T-helper 17 cell (primary cell): ENCODE measurements at places on chromosomes 2 and 18.

GRCh38 chr2:46180189-46180588 is 117.0 kb upstream of the EPAS1 start:
- H3K27ac ChIP-seq, result no peak overlapping the region
- H3K27me3 ChIP-seq, result no peaks in the 10 kb centered on the region
- peaks cover 14% of the 10 kb centered on the region for H3K4me1 ChIP-seq
- peaks cover 6% of the 10 kb centered on the region for H3K36me3 ChIP-seq

GRCh38 chr2:237966250-237966564 is 607 bp upstream of the UBE2F start:
- H3K36me3 ChIP-seq, result no peaks in the 10 kb centered on the region
- H3K4me3 ChIP-seq, result peak overlapping the region; percentile 91
- no peaks in the 10 kb centered on the region for H3K27me3 ChIP-seq
- DNase-seq, result no peak
- H3K4me1 ChIP-seq, result peaks cover 35% of the 10 kb centered on the region
- H3K27ac ChIP-seq, result peak overlapping the region; percentile 87

DNA sequence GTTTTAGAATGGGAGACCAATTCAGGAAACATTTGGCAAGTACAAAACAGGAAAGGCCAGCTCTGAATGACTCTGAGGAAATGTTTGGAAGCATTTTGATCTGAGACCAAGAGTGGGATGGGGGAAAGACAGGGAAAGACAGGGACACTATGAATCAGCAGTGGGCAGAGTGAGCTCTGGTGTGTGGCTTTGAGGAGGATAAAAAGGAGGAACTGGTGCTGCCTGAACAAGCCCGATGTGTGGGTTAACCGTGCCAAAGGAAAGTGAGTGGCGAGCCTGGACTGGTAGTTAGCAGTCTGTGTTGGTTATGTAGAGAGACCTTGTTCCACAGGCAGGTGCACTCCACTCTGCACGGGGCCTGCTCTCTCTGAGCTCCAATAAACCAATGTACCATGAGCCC is 5.3 kb downstream of the MFSD6 start:
- no peaks in the 10 kb centered on the region for H3K27me3 ChIP-seq
- peaks cover 8% of the 10 kb centered on the region for H3K36me3 ChIP-seq
- no peak for DNase-seq
- H3K4me3 ChIP-seq, result peak overlapping the region; percentile 21
- H3K4me1 ChIP-seq, result peaks cover 50% of the 10 kb centered on the region

- H3K27me3 ChIP-seq, result no peaks in the 10 kb centered on the region
- no peak overlapping the region for H3K4me3 ChIP-seq
- H3K27ac ChIP-seq, result no peak overlapping the region
- no peaks in the 10 kb centered on the region for H3K4me1 ChIP-seq
- H3K36me3 ChIP-seq, result no peaks in the 10 kb centered on the region
Observed at GRCh38 chr2:146370826-146371225, 1474.0 kb upstream of the ACVR2A start.

DNA sequence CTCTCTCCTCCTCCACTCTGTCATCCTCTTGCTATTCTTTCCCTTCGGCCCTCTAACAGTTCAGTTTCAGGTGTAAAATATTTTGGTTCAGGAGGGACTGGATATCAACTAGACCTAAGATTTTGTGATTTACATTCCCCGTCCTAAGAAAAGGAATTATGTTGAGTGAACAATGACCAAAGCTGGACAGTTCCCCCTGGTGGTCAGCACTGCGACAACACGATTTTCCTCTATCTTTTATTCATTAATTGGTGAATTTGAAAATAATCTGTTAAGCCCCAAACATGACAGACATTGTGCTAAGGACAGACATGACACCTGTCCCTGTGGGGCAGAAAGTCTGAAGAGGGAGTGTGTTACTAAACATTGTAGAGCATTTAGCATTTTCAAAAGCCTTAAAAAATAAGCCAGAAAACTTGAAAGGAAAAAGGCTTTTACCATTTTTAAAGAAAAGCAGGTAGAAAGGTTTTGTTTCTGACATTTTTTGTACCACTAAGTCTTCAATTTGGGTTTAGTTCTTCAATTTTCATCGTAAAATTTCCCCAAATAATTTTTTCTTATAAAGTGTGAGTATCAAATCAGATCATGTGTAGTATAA is 28.4 kb upstream of the GTF2A1L start:
- no peak overlapping the region for H3K4me3 ChIP-seq
- peak overlapping the region; percentile 87 for H3K27ac ChIP-seq
- H3K36me3 ChIP-seq, result no peaks in the 10 kb centered on the region
- peaks cover 6% of the 10 kb centered on the region for H3K4me1 ChIP-seq
- H3K27me3 ChIP-seq, result no peaks in the 10 kb centered on the region
- DNase-seq, result no peak

DNA sequence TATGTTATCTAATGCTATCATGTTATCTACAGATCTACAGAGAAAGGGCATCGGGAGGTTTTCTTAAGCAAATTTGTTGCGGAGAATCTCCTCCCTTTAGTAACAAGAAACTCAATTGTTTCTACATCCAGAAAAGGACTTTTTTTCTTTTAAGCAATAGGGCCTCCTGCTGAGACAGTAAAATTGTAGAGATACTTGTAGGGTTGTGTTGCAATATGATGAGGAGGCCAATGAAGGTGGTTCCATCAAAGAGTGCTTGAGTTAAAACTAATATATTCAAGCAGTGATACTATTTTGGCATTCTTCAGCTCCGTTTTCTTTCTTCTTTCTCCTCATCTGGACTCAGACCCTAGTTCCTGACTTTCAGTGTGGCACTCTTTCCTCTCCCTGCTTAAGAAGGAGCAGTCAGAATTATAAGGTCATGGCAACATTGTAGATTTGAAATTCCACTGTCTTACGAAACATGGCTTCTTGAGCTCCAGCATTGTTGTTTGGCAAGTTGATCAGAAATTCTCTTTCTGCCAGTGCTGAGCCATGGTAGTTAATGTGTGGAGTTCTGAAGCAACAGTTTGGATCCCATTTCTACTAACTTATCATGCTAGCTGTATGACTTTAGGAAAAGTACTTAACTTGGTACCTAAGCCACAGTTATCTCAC is 202.0 kb upstream of the SLC14A2 start:
- H3K27me3 ChIP-seq, result peaks cover 26% of the 10 kb centered on the region
- no peak overlapping the region for H3K27ac ChIP-seq

DNA sequence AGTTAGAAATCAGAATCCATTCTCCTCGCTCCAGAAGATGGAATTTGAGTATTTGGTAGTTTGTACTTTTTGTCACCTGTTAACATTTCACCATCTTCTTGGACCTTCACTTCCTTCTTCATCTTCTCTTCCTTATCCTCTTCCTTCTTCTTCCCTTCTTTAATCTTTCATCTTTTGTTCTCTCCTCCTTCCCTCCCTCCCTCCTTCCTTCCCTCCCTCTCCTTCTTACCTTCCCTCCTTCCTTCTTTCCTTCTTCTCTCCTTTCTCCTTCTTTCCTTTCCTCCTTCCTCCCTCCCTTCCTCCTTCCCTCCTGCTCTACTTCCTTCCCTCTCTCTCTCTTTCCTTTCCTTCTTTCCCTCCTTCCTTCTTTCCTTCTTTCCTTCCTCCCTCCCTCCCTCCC is 31.1 kb upstream of the LTBP1 start:
- no peaks in the 10 kb centered on the region for H3K4me1 ChIP-seq
- H3K36me3 ChIP-seq, result no peaks in the 10 kb centered on the region
- H3K27me3 ChIP-seq, result peaks cover 9% of the 10 kb centered on the region
- DNase-seq, result no peak

DNA sequence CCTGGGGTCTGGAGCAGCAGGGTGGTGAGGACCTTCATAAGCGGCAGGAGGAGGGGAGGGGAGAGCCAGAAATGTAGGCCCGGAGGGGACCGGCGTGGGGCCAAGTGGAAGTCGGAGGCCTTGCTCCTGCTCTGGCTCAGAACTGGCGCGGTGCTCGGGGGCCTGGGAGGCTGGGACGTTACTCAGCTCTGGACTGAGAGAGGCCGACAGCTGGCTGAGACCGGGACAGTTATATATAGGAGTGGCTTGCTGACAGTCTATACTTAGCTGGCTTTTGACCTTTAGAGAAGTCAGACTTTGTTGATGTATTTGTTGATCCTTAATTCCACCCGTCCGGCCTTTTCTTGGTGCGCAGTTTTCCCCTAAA is 15.7 kb downstream of the IGFBP5 start:
- no peak overlapping the region for H3K27ac ChIP-seq
- peaks cover 5% of the 10 kb centered on the region for H3K4me1 ChIP-seq
- no peak overlapping the region for H3K4me3 ChIP-seq
- no peaks in the 10 kb centered on the region for H3K36me3 ChIP-seq

- H3K27me3 ChIP-seq, result no peaks in the 10 kb centered on the region
- no peak overlapping the region for H3K4me3 ChIP-seq
- H3K4me1 ChIP-seq, result peaks cover 55% of the 10 kb centered on the region
- H3K36me3 ChIP-seq, result peaks cover 1% of the 10 kb centered on the region
- DNase-seq, result no peak
- H3K27ac ChIP-seq, result peak overlapping the region; percentile 37
Observed at GRCh38 chr2:97967216-97967592, 28.5 kb downstream of the TMEM131 start.

GRCh38 chr2:237865623-237866041 is 6.2 kb downstream of the RAMP1 start:
- H3K4me3 ChIP-seq, result no peak overlapping the region
- no peak overlapping the region for H3K27ac ChIP-seq
- peaks cover 19% of the 10 kb centered on the region for H3K4me1 ChIP-seq
- peaks cover 31% of the 10 kb centered on the region for H3K27me3 ChIP-seq

GRCh38 chr2:130790312-130790711 is 35.0 kb downstream of the AMER3 start:
- DNase-seq, result no peak
- H3K36me3 ChIP-seq, result peaks cover 3% of the 10 kb centered on the region
- H3K4me1 ChIP-seq, result no peaks in the 10 kb centered on the region
- no peak overlapping the region for H3K4me3 ChIP-seq
- H3K27me3 ChIP-seq, result peaks cover 42% of the 10 kb centered on the region
- no peak overlapping the region for H3K27ac ChIP-seq

DNA sequence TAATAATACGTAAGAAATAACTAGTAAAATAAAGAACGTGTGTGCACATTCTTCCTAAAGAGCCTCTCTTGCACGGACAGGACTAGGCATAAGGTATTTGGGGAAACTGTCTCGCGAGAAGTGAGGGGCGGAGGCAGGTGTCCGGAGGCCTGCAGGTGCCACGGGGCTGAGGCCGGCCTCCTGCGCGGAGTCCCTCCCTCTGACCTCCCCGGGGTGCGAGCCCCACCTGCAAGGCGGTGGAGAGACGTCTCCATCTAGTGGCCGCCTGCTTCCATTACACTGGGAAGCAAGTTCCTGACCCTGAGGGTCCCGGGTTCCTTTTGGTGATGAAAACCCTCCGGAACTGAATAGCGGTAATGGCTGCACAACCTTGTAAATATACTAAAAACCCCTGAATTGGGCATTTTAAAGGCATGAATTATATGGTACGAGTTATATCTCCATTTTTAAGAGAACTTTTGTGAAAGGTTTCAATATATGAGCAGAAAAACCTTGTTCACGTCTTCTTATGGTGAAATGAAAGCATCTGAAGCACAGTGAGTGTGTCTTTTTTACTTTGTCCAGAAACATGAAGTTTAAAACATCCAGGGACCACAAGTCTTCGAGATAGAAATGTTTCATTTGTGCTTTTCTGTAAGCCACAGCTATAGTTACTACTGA is 35.5 kb upstream of the CTDP1 start:
- peaks cover 17% of the 10 kb centered on the region for H3K27me3 ChIP-seq
- no peak overlapping the region for H3K27ac ChIP-seq
- peaks cover 3% of the 10 kb centered on the region for H3K4me1 ChIP-seq
- no peak overlapping the region for H3K4me3 ChIP-seq
- peak; percentile 45 for DNase-seq
